ENCODE measurements at places on chromosomes 7 and 10. TPM values are rescaled to one million over a fixed set of nuclear protein-coding genes. Genes with fewer than 3 reads are reported as not detected.

Gene GHITM
- 103 TPM for polyA plus RNA-seq

Gene SPRN
- 4.6 TPM for polyA plus RNA-seq

Gene TMEM213
- polyA plus RNA-seq: 0.13 TPM

DNA sequence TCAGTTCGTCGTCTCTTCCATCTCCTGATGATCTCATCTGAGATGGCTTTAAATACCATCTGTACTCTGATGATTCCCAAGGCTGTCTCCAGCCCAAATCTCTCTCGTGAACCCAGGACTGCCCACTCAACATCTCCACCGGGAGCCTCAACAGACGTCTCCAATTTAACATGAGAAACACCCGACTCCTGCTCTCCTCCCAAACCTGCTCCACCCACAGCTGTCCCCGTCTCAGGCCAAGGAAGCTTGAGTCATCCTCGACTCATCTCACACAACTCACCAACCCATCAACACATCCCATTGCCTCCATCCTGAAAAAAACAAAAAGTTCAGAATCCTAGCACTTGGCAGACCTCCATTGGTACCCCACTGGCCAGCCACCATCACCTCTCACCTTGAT is 29.7 kb upstream of the CALN1 start:
- DNase-seq: no peak

DNA sequence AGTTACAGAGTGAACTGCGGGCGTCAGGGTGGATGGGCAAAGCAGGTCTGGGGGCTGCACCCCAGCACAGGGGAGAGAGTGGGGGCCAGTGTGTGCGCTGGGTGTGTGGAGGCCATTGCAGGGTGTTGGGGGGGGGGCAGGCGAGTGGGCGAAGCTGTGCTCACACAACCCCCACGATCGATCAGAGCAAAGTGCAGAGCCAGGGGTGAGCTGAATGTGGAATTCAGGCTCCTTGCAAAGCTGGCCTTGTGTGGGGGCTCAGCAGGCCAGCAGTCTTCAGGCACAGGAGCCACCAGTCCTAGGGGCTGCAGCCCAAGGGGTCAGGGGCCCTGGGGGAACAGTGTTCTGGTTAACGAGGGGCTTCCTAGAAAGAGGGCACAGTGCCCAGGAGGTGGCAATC is 862 bp upstream of the SHH start:
- DNase-seq: no peak

DNA sequence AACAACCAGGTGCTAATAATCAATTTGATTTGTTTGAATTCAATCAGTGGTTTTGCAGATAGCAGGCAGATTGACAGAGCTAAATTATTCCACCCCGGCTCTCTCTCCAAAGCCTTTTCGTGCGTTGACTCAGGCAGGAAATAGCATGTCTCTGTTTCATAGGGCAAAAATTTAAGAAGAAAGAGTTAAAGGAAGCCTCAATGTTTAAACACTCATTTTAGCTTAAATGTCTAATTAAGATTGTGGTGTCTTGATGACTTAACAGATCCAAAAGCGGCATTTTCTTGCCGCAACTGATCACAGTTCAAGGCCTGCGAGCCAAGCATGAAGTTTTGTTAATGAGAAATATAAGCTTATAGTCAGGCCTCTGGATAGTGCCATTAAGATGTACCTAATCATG is 1051.1 kb upstream of the AUTS2 start:
- no peak for DNase-seq

Gene SLC13A1
- not detected for polyA plus RNA-seq

Gene STEAP1B
- 1.8 TPM for polyA plus RNA-seq

Gene SPDYE6
- 11.5 TPM for polyA plus RNA-seq

Gene MTERF1
- polyA plus RNA-seq: 8.4 TPM

- DNase-seq: no peak
Observed at GRCh38 chr7:113763226-113763625, 155.6 kb downstream of the PPP1R3A start.

DNA sequence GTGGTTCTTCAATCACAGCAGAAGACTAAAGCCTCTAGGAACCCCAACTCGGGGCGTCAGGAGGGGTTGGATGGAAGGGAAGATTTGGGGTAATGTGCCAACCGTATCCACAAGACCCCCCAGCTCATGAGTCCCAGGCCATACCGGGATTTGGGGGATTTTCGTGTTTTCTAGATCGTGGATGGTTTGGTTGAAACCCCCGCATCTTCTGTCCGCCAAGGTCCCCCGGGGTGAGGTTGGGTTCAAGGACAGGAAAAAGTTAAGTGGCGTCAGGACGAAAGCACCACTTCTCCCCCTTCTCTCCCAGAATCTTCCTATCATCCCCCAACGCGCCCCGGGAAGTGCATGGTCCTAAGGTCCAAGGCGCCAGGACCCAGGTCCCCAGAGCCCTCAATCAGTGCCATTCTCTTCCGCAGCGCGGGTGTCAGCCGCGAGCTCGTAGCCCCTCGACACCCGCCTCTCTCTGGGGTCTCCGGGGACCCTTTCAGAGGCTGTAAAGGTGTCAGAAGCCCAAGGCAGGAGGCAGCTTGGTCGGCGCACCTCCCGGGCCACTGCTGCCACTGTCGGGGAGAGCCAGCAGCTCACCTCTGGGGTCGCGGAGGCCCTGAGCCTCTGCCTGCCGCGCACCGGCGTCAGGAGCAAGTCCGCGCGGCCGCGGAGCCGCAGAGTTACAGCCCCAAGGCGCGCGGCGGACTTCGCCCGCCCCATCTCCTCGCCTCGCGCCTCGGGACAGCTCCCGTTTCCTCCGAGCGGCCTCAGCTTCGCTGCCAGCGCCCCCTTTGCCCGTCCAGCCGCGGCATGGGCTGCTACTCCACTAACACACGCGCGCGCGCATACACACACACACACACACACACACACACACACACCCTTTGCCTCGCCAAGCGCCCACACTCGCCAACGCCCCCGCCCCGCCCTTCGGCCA is 1.5 kb downstream of the MKX start:
- peak; percentile 47 for DNase-seq

GRCh38 chr7:14598978-14599377 is 303.6 kb downstream of the DGKB start:
- peak; percentile 4 for DNase-seq

DNA sequence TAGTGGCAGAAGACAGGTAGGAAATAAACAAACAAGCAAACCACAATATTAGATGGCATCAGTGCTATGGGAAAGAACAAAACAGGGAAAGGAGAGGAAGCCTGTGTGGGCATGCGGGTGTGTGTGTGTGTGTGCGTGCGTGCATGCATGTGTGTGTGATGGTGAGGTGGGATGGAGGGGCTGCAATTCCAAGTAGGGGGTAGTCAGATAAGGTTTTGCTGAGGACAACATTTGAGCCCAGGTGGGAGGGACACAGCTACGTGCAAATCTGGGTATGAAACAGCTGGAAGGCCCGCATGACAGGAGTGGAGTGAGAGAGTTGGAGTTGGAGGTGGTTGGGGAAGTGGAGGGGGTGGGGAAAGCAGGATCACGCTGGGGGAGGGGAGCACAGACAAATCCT is 121.0 kb upstream of the PARD3 start:
- DNase-seq: no peak

GRCh38 chr10:24433705-24434104 is 224.8 kb downstream of the KIAA1217 start:
- DNase-seq: no peak

- no peak for DNase-seq
Observed at GRCh38 chr10:48589266-48589665, 15.6 kb downstream of the ARHGAP22 start.

- no peak for DNase-seq
Observed at GRCh38 chr10:102904346-102904745, 13.7 kb upstream of the CNNM2 start.

- no peak for DNase-seq
Observed at GRCh38 chr10:129962872-129963640, 1.0 kb downstream of the EBF3 start.

GRCh38 chr10:49113741-49114141 is 1.6 kb downstream of the VSTM4 start:
- DNase-seq: no peak

DNA sequence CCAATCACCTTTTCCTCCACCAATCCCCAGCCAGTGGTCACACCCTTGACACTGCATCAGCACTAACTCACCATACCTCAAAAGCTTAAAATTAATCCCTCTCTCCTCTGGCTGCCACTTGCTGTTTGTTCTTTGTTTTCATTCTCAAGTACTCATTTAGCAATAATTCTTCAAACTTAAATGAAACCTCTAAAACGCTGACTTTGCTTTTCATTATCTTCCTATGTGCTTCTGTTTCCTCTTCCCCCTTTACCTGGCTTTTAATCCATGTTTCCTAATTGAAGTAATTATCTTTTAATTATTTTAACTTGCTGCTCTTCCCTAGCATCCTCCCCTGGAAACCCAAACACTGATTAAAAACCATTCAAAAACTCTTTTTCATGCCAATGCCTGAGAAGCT is 348.9 kb upstream of the MEOX2 start:
- DNase-seq: no peak

Gene PTPRN2
- polyA plus RNA-seq: 2.0 TPM

GRCh38 chr10:123748711-123749110 is 82.6 kb downstream of the GPR26 start:
- no peak for DNase-seq

DNA sequence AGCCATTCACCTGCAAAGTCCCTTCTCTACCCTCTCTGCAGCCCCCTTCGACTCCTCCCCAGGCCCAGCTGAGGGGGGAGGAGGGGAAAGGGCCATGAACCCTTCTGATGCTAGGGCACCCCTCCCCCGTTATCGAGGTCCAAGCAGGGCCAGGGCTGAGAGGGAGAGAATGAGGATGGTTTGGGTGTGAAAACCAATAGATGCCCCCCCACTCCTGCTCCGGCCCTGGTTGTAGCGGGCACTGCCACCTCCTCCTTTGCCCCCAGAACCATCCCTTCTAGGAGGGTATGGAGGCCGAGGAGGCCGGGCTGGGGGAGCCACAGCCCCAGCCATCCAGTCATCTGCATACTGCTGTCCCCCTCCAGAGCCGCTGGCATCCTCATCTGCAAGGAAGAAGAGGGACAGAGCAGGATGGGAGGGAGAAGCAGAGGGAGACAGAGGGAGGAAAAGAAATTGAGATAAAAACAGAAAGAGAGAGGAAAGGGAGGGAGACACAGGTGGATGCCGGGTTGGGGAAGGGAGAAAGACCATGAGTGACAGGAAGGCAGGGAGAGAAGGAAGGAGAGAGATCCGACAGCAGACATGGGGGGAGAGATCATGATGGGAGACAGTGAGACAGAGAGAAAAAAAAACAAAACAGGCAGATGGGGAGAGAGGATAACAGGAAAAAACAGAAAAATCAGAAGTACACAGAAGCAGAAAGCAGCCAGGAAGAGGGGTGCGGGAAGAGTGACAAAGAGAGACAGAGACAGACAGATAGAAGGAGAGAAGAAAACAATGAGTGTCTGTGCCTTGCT is 1.9 kb upstream of the GAL3ST4 start:
- no peak for DNase-seq

Gene MAD1L1
- 27.6 TPM for polyA plus RNA-seq

GRCh38 chr10:14371581-14371980 is 40.9 kb upstream of the FRMD4A start:
- DNase-seq: peak; percentile 29

Gene KAZALD1
- polyA plus RNA-seq: 23.5 TPM

DNA sequence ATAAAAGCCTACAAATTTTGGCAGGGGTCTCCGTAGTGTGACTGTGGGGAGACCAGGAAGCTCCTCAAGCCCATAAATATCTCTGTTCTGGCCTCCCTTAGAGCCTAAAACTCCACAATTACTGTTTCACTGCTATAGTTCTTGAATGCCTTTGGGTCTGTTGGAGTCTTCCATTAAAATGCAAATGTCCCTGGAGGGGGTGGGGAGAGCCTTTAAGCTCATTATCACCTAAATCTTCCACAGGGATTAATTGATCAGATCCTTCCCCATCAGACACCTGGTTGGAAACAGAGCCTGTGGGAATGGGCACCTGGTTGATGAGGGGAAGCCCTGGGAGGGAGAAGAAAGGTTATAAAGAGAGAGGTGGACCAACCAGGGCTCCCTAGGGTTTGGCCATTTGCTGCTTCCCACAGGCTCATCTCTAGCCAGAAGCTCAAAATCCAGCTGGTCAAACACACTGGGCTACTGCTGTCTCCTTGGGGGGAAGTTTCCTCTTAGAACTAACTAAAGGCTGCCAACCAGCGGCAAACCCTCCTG is 718.2 kb downstream of the LRMDA start:
- DNase-seq: no peak

Gene CAMK2B
- polyA plus RNA-seq: 17.7 TPM

GRCh38 chr7:123367031-123367430 is 167.3 kb upstream of the SLC13A1 start:
- DNase-seq: no peak

Gene TMEM140
- 14.6 TPM for polyA plus RNA-seq

Gene PTF1A
- polyA plus RNA-seq: not detected

DNA sequence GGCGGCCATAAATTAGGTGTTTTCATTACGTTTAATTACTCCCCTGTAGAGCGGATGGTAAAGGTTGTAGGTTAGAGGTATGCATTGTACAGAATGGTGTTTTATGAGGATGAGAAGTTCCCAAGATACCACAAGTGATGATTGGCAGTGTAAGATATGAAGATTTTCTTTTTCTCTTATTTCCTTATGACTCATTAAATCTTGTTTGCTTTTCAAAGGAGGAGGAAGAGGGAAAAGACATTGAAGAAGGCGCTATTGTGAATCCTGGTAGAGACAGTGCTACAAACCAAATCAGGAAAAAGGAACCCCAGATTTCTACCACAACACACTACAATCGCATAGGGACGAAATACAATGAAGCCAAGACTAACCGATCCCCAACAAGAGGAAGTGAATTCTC is 133.9 kb downstream of the AASS start:
- DNase-seq: no peak

DNA sequence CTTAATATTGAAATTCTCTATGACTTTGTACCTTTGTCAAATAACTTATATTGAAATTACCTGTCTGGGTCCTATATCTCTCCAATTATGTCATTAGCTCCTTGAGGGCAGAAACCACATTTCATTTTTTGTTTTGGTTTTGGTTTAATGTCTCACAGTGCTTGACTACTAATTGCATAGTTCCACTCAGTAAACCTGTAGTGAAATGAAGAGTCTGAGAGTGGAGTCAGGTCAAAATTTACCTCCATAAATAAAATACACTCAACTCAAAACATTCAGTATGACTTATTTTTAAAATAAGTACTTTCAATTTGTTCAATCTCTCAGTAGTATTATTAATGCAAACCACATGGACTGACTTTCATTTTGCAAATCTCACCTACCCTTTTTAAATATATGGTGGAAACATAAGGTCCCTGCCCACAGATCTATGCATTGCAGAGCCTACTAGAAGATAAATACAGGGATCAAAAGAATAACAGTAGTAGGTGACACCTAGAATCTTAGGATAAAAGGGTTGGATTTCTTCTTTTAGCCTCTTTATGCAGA is 32.5 kb downstream of the PDE1C start:
- DNase-seq: no peak

Gene GUSB
- 41.2 TPM for polyA plus RNA-seq
